ENCODE measurements at places on chromosomes 2 and 18.
A peak's percentile ranks its signal among the peaks of the same experiment; 100 is the strongest.

DNA sequence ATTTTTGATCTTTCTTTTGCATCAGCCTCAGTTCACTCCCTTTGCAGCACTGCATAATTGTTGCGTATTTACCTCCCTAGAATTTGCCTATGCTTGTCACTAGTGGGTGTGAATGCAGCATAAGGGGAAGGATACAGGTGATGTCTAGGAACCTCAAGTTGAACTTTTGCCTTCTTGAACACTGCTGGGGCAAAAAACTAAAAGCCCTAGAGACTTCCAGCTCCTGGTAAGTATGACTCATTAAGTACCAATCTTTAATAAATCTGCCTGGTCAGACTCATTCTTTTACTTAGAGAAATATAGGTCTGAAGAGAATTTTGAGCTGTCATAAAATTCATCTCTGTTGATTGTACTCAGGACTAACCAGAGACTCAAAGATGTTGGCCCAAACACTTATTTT lies 547.3 kb upstream of the FANCL start:
- DNase-seq, result no peak

DNA sequence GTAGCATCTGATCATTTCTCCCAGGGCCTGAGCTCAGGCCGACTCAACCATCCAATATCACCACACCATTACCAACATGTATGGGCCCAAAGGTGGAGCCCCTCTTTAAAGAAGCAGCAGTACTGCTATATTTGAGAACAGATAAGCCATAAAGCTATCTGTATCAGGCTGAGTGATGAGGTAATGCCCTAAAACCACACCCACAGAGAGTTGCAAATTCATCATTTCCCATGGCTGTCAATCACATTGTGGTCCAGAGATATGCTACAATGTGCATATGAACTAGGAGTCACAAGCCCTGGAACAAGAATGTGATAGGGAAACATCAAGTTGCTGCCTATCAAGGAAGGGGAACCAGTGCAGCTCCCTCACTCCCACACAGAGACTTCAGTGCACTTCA lies 52.6 kb upstream of the GALNT13 start:
- no peak for DNase-seq

DNA sequence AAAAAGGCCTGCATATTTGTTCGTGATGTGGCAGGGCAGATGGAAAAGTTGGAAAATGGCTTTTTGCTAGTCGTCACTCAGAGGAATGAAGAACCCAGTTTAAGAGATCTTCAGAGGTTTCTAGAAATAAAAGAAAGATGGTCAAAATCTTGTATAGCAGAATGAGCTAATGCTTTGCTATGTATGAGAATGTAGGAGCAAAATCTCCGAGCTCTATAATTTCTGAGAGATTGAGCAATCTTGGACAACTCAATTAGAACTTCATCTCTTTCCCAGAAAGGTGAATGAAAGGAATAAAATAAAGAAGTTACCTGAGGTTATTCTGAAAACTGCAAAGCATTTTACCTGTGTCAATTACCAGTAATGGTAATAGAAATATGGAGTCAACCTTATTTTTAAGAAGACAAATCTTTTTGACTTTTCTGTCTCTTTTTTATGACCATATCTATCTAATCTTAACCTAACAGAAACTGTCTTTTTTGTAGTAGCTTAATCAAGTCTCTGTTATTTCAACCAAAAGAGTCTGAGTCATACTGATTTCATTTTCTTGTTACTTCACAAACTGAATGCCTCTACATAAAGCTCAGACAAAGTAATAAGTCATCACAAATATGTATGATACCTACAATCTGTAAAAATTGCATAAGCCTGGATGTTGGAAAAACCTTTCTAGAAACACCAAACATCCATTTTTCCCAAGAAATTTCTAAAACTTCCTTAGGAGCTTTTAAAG lies 32.5 kb downstream of the CCDC68 start:
- DNase-seq, result no peak

DNA sequence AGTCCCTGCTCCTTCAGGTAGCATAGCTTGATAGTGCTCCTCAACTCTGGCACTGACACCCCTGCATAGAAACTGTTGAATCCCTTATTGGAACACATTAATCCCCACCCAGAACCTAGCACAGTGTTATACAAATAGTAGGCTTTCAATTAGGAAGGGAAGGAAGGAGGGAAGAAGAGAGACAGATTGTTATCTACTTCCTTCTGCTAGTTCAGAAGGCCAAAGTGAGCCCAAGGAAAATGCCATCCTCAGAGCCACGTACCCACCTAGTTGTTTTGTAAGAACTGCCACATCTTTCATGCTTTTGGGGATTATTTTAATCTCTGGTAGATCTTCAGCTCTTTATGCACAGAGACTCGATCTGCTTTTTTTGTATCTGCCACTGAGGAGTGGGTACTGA lies 75.1 kb downstream of the CLHC1 start:
- DNase-seq, result no peak

DNA sequence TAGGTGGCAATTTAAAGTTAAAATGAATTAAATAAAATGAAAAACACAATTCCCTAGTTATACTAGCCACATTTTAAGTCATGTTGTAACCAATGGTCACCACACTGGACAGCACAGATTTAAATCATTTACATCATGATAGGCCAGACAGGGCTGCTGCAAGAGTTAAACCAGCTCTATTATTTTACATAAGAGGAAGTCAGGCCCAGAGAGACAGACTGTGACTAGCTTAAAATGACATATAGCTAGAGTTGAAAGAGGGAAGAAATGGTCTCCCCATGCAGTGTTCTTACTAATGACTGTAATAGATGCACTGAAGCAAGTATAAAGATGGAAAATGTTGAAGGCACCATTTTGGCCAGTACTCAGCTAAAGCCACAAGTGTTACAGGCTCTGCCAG lies 69.6 kb downstream of the SLC66A3 start:
- no peak for DNase-seq

- no peak for DNase-seq
Measured at GRCh38 chr2:160222546-160223283, 22.6 kb upstream of the ITGB6 start.

GRCh38 chr18:77093067-77093430 lies 39.5 kb downstream of the MBP start:
- no peak for DNase-seq

- DNase-seq, result no peak
Measured at GRCh38 chr2:109229094-109229675, 100.2 kb downstream of the SH3RF3 start.

DNA sequence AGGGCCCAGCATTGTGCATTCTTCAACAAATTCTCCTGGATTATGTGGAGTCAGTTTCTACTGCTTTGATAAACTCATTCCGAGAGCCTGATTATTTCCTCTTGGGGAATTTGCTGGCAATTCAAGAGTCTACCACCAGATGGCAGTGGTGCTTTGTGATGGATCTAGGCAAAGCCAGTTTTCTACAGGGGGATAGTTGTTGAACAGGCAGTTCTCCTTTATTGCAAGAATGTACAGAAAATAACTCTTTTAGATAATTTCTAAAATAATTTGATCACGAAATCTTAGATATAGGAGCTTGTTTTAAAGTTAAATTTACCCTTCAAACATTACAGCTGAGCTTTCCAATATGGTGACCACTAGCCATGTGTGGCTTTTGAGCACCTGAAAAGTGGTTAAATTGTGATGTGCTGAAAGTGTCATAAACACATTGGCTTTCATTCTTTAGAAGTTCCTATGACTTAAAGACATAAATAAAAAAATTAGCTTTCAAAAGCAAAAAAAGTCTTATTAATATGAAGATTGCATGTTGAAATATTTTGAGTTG lies 66.7 kb upstream of the HAAO start:
- DNase-seq, result peak; percentile 74

Measured in stimulated activated CD4-positive, alpha-beta T cell treated with anti-CD3 and anti-CD28 coated beads, Interleukin-4, amount 100 ng/mL, for 24 hours (primary cell).